Glomerular endothelial cell (primary cell): ENCODE measurements at places on chromosomes 2 and 18.

GRCh38 chr2:145688156-145688555, 1168.2 kb upstream of the ZEB2 start:
- DNase-seq, result no peak

GRCh38 chr2:60581433-60582282, 28.2 kb upstream of the BCL11A start:
- DNase-seq, result no peak

DNA sequence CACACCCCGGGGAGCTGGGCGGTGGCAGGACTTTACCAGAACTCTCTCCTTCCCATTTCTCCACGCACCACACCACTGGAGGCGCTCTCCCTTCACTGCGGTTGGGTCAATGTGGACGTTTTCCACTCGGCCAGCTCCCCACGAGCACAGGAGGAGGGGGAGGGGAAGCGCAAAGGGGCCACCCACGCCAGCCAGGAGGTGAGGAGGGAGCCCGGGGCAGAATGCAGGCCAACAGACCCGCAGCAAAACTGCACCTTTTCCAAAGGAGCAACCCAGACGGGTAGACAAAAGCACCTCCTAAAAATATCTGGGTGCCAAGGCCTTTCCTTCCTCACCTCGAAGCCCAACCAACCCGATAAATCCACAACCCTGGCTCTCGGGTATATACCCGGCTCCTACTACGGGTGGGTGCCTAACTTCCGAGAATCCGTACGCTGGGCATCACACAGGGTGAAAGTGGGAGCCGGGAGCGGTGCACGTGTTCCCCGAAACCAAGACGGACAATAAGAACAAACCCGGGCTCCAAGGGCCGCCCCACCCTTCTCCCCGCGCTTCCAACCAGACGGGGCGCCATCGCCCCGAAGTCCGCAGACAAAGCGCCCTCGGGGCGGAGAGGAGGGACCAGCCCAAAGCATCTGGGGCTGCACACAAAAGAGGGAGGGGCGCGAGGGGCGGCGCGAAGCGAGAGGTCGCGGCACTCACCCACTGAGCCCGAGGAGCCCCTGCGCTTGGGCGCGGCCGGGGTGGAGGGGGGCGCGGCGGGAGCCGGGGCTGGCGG, 1.0 kb downstream of the RTN4 start:
- DNase-seq, result no peak

GRCh38 chr2:48346124-48346536, 183.8 kb upstream of the STON1 start:
- DNase-seq, result no peak

- no peak for DNase-seq
Measured at GRCh38 chr18:74183130-74183529, 34.8 kb downstream of the TIMM21 start.

DNA sequence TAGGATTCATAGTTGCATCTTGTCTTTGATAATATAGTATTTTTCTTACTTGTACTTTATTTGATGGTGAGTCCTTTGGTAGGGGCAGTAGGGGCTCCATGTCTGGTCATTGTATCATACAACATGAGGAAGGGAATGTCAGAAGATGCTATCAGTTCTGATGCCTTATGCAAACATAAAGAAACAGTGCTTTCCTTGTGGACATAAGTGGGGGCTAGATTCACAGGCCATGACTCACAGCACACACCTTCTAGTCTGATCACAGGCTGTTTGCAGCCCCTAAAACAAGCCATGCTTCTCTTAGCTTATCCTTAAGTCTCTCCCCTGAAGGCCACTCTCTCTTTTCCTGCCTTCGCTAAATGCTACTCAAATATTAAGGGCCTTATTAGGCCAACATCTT, 10.7 kb upstream of the SLC14A1 start:
- no peak for DNase-seq

DNA sequence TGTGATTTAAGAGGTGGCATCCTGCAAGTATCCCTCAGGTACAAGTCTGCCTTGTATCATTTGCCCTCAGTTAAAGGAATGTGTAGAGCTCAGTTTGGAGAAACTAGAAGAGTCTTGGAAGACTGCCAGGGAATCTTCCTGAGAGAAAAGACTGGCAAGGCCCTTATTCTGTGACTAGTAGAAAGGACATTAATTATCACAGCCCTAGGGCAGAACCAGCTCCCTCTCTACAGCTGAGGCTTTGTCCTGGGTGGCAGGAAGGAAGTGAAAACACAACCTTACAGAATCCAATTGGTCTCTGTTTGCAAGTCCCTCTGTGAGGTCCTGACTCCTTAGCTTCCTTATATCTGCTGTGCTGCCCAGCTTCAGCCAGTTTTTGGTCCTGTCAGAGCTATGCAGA, 385.9 kb upstream of the CYRIA start:
- DNase-seq, result no peak
